ENCODE measurements at places on chromosomes 6 and 20. TPM values are rescaled to one million over a fixed set of nuclear protein-coding genes. Genes with fewer than 3 reads are reported as not detected.

GPX5 gene
- not detected for total RNA-seq

GRCh38 chr20:11229772-11230171 lies 556.0 kb upstream of the JAG1 start:
- DNase-seq: no peak
- H3K27me3 ChIP-seq: no peaks in the 10 kb centered on the region
- no peaks in the 10 kb centered on the region for H3K4me1 ChIP-seq
- no peaks in the 10 kb centered on the region for H3K36me3 ChIP-seq
- no peak overlapping the region for H3K4me3 ChIP-seq

ACSS1 gene
- total RNA-seq: 22.2 TPM

DNA sequence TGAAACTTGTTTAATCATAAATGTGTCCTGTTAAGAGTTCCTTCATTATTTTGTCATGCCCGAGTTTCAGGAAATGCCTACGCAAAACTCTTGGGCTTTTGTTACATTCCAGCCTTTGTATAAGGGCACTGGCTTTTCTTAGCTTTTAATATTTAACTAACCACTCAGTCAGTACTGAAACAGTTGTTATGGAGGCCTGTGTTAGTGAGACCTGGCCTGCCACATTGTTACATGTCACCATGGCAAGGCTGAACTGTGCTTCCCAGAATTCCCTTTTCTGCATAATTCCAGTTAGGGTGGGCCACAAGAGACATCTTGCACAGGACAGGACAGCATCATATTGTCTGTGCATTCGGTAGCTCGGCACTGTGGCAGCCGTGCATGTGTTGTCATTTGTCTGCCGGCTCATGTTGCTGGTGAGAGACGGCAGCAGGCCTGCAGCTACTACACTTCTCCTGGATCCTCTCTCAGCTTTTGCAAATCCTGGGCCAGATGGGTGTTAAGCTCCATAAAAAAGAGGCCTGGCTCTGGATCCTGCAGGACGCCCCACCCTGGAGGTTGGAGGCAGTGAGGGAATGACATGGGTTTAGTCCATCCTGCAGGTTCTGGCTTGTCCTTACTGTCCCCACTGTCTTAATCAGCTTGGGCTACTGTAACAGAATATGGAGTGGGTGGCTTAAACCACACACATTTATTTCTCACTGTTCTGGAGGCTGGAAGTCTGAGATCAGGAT lies 128.8 kb upstream of the DTNBP1 start:
- no peak for DNase-seq
- no peaks in the 10 kb centered on the region for H3K4me1 ChIP-seq
- no peak overlapping the region for H3K4me3 ChIP-seq
- no peaks in the 10 kb centered on the region for H3K36me3 ChIP-seq

DNA sequence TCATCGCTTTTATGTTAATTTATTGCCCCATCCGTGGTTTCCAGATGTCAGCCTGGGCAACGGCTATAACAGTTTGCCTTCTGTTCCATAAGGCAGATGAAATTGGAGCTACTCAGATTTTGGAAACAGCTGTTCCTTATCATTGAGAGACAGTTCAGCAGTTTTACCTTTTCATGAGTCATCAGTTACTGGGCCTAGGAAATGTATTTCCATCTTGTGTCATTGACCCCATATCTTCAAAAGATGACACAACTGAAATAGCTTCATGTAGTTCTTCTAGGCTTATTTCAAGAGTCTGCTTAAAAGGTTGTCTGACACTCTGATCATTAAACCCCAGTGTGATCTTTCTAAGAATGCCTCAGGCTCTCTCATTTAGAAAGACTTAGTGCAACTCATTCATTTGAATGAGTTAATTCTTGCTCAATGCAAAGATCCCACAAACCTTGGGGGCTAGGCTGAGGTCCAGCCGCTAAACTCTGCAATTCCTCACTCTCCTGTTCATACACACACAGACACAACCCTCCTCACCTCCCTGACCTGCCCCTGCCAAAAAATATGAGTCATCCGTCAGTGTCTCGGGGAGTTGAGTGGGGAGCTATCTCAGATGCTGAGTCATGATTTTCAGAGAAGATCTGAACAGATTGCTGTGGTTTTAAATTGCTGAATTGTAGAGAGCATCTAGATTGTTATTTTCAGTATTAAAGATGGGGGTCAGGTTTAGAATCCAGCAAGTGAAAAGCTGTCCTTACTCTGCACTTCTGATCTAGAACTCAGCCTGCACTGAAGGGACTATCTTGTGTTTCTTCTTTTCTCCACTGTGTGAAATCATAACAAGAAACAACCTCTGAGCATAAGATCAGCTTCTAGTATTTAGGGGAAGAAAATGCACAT lies 61.8 kb downstream of the RPP40 start:
- no peaks in the 10 kb centered on the region for H3K27me3 ChIP-seq
- H3K36me3 ChIP-seq: peaks cover 29% of the 10 kb centered on the region
- H3K4me3 ChIP-seq: no peak overlapping the region
- DNase-seq: no peak
- H3K4me1 ChIP-seq: no peaks in the 10 kb centered on the region

DNA sequence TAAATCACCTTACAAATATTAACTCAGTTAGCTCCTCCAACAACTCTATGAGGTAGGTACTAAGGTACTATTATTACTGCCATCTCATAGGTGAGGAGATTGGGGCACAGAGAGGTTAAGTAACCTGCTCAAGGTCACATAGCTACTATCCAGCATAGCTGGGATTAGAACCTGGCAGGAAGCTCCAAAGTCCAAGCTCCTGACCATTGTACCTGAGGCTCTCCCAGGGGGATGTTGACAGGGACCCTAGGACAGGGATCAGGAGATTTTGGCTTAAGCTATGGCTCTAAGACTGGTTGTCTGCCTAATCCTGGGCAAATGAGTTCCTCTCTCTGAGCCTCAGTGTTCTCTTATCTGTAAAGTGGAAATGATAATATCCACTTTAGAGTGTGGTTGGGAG lies 59.3 kb downstream of the HNF4A start:
- DNase-seq: no peak
- H3K4me3 ChIP-seq: no peak overlapping the region
- H3K27ac ChIP-seq: no peak overlapping the region
- H3K27me3 ChIP-seq: peaks cover 34% of the 10 kb centered on the region

AGER gene
- 8.5 TPM for total RNA-seq

FOXS1 gene
- 4.7 TPM for total RNA-seq

SGK2 gene
- total RNA-seq: 0.09 TPM

- no peak overlapping the region for H3K27ac ChIP-seq
- H3K4me3 ChIP-seq: no peak overlapping the region
- DNase-seq: no peak
- H3K4me1 ChIP-seq: no peaks in the 10 kb centered on the region
These were observed 35.7 kb downstream of the MGME1 start for GRCh38 chr20:18004384-18005031.

GRCh38 chr6:42502127-42502526 lies 50.4 kb upstream of the TRERF1 start:
- H3K36me3 ChIP-seq: no peaks in the 10 kb centered on the region
- H3K4me1 ChIP-seq: no peaks in the 10 kb centered on the region
- no peaks in the 10 kb centered on the region for H3K27me3 ChIP-seq
- no peak for DNase-seq

DNA sequence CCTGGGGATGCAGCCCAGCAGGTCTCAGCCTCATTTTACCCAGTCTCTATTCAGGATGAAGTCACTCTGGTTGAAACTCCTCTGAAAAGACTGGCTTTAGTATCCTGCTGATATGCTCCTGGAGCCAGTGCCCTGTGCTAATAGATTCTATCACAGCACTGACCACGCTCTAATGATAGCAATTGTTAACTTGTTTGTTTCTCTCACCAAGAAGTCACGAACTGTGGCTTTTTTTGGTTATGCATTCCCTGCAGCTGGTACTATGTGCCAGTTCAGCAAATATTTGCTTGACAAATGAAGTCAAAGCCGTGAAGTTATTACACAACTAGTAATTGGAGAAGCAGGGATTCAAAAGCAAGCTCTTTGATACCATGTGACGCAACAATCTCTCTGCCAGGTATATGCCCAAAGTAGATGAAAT lies 754.6 kb downstream of the KIF16B start:
- DNase-seq: no peak
- H3K4me3 ChIP-seq: no peak overlapping the region
- H3K27me3 ChIP-seq: no peaks in the 10 kb centered on the region
- H3K27ac ChIP-seq: no peak overlapping the region
- no peaks in the 10 kb centered on the region for H3K36me3 ChIP-seq

PDYN gene
- total RNA-seq: 0.33 TPM

SMIM26 gene
- 99.3 TPM for total RNA-seq

- H3K4me3 ChIP-seq: peak overlapping the region; percentile 5
- H3K27ac ChIP-seq: no peak overlapping the region
- no peak for DNase-seq
- H3K27me3 ChIP-seq: peaks cover 35% of the 10 kb centered on the region
These were observed 1.5 kb downstream of the PTPRT start for GRCh38 chr20:43188234-43188653.

GRCh38 chr6:36694616-36695015 lies 3.0 kb upstream of the RAB44 start:
- no peaks in the 10 kb centered on the region for H3K4me1 ChIP-seq
- no peaks in the 10 kb centered on the region for H3K36me3 ChIP-seq
- no peaks in the 10 kb centered on the region for H3K27me3 ChIP-seq
- H3K4me3 ChIP-seq: no peak overlapping the region
- H3K27ac ChIP-seq: no peak overlapping the region
- DNase-seq: no peak

MGME1 gene
- total RNA-seq: 22.9 TPM

SYS1 gene
- total RNA-seq: 15.2 TPM

MYLK2 gene
- total RNA-seq: 0.66 TPM

- no peaks in the 10 kb centered on the region for H3K4me1 ChIP-seq
- peaks cover 9% of the 10 kb centered on the region for H3K27me3 ChIP-seq
- peak within 1 kb of the TSS; percentile 13 for H3K4me3 ChIP-seq
- H3K36me3 ChIP-seq: no peaks in the 10 kb centered on the region
- DNase-seq: no peak
- H3K27ac ChIP-seq: no peak within 1 kb of the TSS
These were observed at the start of gene RIMS1 for GRCh38 chr6:71886184-71887005. Gene RIMS1, plus strand, starts transcription at chr6:71886550. Its CDS starts 474 bp downstream, at chr6:71887024.

ERVFRD-1 gene
- total RNA-seq: 0.14 TPM

DNA sequence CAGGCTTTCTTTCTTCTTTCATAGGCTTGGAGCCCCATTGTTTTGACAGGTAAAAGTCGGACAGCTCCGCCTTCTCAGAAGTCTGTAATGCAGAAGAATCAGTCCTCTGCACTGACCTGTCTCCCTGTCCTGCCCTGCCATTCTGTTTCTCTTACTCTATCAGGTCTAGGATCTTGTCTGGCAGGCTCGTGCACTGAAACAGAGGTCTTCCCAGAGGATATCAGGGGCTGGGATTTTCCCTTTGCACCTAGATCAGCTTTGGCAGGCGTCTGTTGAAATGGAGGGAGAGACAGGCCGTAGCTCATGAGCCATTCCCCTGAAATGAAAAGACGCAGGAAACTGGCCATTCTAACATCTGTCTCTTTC lies 25.0 kb downstream of the KIF3B start:
- H3K4me3 ChIP-seq: no peak overlapping the region
- no peak overlapping the region for H3K27ac ChIP-seq
- no peaks in the 10 kb centered on the region for H3K27me3 ChIP-seq
- no peak for DNase-seq
- H3K36me3 ChIP-seq: no peaks in the 10 kb centered on the region

BCKDHB gene
- 12.9 TPM for total RNA-seq

GRCh38 chr6:83051377-83052172 lies 14.1 kb downstream of the UBE3D start:
- no peak overlapping the region for H3K27ac ChIP-seq
- no peaks in the 10 kb centered on the region for H3K4me1 ChIP-seq
- no peak for DNase-seq
- peaks cover 13% of the 10 kb centered on the region for H3K36me3 ChIP-seq
- H3K27me3 ChIP-seq: no peaks in the 10 kb centered on the region

DNA sequence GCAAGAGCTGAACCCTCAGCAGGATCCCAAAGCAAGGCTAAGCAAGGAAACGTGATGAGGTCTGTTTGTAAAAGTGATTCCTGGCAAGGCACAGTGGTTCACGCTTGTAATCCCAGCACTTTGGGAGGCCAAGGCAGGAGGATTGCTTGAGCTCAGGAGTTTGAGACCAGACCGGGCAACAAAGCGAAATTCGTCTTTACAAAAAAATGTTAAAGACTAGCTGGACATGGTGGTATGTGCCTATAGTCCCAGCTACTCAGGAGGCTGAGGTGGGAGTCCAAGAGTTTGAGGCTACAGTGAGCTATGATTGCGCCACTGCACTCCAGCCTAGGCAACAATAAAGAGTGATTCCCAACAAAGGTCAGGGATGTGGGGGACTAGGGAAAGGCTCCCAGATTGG lies 4.1 kb upstream of the XKR7 start:
- DNase-seq: no peak
- H3K4me3 ChIP-seq: no peak overlapping the region
- H3K36me3 ChIP-seq: no peaks in the 10 kb centered on the region
- peaks cover 42% of the 10 kb centered on the region for H3K27me3 ChIP-seq
- H3K27ac ChIP-seq: no peak overlapping the region

GRCh38 chr6:149271348-149272340 lies 45.9 kb upstream of the TAB2 start:
- no peaks in the 10 kb centered on the region for H3K36me3 ChIP-seq
- H3K27me3 ChIP-seq: no peaks in the 10 kb centered on the region
- no peaks in the 10 kb centered on the region for H3K4me1 ChIP-seq
- no peak for DNase-seq
- peak overlapping the region; percentile 25 for H3K27ac ChIP-seq

DNA sequence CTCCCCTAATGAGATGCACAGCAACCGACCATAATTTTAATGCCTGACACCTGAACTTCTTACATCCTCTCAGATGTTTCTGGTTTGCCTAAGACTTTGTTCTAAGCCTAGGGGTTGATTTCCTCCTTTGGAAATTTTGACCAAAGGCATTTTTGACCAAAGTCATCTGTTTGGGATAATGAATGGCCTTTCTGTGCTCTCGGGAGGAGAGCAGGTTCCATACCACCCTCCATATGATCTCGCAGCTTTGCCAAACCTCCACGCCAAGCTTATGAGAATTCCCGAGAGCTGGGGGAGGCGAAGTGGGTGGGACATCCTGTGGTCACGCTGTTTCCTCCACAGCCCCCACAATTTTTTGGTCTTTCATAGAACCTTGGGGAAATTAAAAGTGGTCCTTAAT lies 91.7 kb downstream of the SCML4 start:
- no peak overlapping the region for H3K4me3 ChIP-seq
- no peaks in the 10 kb centered on the region for H3K27me3 ChIP-seq
- H3K27ac ChIP-seq: no peak overlapping the region

DNA sequence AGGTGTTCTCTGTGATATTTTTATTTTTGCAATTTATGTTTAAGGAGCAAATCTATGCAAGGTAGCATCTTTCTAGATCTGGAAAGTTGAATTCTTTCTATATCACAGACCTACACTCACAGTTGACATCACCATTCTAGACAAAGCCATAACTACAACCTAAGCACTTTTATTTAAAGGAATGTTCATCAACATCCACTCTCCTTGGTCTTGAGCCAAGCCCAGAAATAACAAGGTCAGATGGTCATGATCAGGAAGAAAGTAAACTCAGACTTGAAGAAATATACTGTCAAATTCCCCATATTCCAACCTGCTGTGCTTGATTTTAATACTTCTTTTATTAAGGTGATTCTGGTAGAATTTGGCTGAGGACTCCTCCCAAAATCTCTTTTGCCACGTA lies 32.2 kb downstream of the MMUT start:
- no peaks in the 10 kb centered on the region for H3K27me3 ChIP-seq
- H3K27ac ChIP-seq: no peak overlapping the region
- no peaks in the 10 kb centered on the region for H3K4me1 ChIP-seq
- H3K4me3 ChIP-seq: no peak overlapping the region

TEAD3 gene
- 1.1 TPM for total RNA-seq

GRCh38 chr6:48069280-48069679 lies 41.7 kb downstream of the PTCHD4 start:
- peaks cover 3% of the 10 kb centered on the region for H3K4me1 ChIP-seq
- H3K36me3 ChIP-seq: no peaks in the 10 kb centered on the region
- H3K27me3 ChIP-seq: peaks cover 27% of the 10 kb centered on the region
- H3K27ac ChIP-seq: no peak overlapping the region
- no peak overlapping the region for H3K4me3 ChIP-seq
